ENCODE measurements at places on chromosomes 2 and 18.
A peak's percentile ranks its signal among the peaks of the same experiment; 100 is the strongest.

- no peak for DNase-seq
Measured at GRCh38 chr18:77084688-77085035, 47.9 kb downstream of the MBP start.

DNA sequence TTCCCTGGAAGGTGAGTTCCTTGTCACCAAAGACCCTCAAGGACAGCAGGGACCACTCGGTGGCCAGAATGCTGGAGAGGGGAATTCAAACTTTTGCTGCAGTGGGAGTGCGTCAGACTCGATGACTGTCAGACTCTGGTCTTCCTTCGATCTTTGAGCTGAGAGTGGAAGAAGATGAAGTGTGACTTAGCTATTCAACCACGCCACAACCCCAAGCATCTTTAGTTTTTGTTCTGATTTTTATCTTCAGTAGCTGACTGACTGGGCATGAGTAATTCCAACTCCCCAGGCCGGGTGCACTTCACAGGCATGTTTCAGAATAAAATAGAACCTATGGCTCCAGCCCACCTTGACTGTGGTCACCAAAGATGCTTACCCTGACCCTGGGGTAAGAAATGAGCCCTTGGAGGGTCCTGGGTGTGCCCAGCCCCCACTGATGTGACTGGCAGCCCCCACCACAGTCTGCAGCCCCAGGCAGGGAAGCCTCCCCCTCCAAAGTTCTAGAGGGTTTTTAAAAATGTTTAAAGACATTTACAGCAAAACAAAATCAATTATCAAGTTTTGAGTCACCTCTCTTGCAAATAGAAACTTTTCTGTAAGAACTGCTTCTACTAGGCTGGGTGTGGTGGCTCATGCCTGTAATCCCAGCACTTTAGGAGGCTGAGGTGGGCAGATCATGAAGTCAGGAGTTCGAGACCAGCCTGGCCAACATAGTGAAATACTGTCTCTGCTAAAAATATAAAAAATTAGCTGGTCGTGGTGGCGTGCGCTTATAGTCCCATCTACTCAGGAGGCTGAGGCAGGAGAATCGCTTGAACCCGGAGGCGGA lies 24.9 kb upstream of the YWHAQ start:
- peak; percentile 51 for DNase-seq

- DNase-seq, result no peak
Measured at GRCh38 chr2:120681696-120682288, 53.9 kb upstream of the GLI2 start.

DNA sequence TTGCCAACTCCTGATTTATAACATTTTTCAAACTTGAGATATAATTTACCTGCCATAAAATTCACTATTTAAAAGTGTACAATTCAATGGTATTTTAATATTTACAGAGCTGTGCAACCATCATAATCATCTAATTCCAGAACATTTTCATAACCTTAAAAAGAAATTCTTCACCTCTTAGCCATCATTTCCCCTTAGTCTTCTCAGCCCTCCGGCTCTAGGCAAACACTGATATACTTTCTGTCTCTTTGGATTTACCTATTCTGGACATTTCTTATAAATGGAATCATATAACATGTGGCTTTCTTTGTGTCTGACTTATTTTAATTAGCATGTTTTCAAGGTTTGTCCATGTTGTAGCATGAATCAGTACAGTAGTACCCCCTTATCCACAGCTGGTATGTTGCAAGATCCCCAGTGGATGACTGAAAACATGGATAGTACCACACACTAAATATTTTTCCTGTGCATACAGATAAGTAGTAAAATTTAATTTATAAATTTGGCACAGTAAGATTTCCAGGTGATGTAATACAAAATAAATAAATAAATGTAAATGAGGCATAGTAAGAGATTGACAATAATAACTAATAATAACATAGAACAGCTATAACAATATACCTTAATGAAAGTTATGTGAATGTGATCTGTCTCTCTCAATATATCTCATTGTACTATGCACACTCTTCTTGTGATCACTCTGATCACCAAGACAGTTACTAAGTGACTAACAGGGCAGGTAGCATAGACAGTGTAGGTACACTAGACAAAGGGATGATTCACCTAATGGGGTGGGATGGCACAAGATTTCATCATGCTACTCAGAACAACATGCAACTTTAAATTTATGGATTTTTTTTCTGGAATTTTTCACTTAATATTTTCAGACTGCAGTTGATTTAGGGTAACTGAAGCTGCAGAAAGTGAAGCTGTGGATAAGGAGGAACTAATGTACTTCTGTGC lies 73.1 kb downstream of the RAB3GAP1 start:
- DNase-seq, result no peak

DNA sequence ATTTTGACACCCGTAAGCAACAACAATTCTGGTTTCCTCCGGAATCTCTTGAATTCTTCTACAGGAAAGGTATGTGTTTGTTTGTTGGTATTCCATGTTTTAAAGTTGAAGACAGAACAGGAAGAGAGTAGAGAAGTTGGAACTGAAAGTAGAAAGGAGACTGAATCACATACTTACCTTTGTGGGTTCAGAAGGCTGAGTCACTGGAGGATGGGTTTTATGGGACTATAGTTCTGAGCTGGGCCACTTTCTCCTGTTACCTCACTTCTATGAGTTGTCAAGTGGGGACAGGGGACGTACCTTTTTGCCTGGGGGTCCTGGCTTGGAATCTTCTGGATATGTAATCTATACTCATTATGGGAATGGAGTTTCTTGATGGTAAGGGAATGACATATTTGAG lies 40.9 kb downstream of the KDM3A start:
- DNase-seq, result no peak

DNA sequence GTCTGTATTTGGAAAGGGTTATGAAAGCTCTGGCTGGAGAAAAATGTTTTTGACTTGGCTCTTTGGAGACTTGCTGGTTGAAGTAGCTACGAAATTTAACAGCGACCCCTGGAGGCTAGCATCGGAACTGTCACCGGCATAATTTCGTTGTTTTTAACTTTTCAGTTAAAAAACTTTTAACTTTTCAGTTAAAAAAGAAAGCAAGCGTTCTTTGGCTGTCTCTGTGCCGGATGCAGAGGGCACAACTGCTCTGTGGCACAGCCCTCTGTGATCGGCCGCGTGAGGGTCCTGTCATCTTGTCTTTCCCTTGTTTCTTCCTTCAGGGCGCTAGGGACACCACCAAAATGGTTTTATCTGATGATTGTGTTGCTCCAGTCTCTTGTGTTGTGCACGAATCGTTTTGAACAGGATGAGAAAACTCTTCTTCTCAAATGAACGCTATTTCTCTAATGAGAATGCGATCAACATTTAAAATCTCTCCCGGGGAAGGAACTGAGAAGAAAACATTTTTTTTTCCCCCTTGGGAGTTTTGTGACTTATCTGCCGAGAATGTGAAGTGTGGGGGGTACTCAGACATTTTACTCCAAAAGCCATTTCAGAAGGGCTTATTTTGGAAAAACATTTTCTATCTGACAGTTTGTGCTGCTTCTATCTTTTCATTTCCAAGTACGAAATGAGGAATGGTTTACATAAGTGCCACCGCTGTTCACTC lies 57.1 kb downstream of the ADCYAP1 start:
- peak; percentile 54 for DNase-seq

DNA sequence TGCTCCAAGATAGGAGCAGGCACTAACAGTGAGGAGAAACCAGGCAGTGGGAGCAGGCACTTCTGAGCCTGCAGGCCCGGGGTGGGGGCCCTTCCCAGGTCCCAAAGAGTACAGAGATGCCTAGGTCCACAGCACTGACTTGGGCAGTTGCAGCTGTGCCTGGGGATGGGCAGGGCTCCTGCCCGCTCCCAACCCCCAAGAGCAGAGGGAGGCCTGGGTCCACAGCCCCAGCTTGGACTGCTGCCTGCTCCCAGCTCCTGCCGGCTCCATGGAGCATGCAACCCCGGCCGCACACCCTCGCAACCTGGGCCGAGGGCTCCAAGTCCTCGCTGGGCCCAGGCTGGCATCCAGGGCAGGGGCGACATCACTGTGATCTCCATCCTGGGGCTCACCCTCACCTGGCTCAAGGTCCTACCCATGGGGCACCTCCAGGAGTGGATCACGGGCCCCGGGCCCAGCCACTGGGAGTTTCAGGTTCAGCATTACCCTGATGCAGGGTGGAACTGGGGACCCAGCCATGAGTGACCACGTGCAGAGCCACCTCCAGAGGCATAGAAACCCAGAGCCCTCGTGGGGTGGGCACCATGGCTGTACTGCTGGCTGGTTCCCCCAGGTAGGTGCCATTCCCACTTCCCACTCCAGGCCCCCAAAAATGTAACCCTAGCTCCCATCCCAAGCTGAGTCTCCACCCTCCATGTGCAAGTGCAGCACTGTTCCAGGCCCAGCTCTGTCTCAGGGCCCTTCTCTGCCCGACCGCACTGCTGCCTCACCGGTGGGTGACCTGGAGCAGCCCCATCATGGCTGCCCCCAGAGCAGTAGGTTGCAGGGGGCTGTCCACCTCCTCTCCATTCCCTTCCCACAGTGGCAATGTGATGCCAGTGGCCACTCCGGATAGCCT lies 325.6 kb downstream of the NR4A2 start:
- DNase-seq, result no peak

GRCh38 chr2:40451918-40452605 lies at the start of gene SLC8A1:
Gene SLC8A1 (minus strand): TSS chr2:40452090.
- peak; percentile 46 for DNase-seq

DNA sequence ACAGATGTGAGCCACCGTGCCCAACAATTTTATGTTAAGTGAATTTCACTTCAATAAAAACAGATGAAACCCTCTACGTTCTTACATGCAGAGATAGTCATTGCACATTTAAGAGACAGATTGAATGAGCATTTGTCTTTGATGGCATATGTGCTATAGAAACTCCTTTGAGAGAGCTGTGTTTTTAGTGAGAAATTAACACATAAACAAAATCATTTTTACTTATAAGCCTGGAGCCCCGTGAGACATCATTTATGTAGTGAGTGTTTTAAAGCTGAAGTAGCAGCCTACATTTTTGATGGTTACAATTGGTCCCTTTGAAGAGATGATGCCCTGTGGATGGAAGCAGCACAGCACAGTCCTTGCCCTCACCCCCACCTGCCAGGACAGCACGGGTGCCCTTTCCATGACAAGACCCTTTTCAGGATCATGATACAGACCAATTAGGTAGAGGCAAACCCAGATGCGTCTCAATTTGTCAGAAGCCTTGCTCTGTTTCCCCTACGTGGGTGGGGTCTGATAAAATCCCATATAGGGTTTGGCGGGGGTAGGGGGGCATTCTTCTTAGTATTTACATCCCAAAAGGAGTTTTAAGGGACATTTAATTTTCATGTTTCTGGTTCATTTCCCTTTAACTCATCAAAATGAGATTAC lies 237.1 kb downstream of the BCL2 start:
- DNase-seq, result no peak

DNA sequence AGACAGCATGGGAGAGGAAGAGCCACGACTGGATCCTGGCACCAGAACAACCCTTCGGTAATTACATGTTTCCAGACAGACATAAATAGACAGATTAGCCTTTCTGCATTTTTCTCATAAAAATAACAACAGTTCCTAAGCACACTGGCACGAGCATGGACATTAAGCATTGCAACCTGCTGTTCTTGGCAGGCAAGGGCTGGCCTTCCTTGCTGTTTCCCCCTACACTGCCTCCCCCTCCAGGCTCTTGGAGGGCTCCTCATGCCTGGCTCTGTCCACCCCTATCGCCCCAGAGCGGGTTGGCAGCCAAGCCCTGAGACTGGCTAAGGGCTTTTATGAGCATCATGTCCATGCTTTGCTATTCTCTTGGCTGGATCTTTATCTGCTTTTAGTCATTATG lies 89.6 kb downstream of the TTC32 start:
- no peak for DNase-seq

All from NB4 (cell line).